ENCODE measurements at places on chromosomes 5 and 9.

- peak; percentile 66 for DNase-seq
These were observed at the start of gene TERT for GRCh38 chr5:1294835-1295649. TSS of gene TERT (minus strand) at chr5:1295068. CDS start at chr5:1294989, 79 bp downstream.

DNA sequence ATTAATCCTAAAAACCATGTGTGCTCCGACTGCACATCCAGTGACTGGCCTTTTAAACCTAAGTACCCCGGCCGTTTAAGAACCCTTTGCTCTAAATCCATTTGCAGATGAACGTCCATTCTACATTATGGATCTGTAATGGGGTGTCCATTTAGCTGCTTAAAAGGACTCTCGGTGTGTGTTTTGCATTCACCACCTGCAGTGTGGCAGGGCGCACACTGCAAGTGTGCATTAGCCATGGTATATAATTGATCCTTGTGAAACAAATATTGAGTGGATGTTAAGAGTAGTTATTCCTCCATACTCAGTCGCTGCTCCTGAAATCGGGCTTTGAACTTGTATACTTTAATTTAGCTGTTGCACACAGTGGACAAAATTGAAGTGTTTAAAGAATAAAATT lies 190.1 kb upstream of the WWC1 start:
- DNase-seq, result no peak

GRCh38 chr9:127093319-127094020 lies 29.0 kb downstream of the ANGPTL2 start:
- DNase-seq, result no peak

DNA sequence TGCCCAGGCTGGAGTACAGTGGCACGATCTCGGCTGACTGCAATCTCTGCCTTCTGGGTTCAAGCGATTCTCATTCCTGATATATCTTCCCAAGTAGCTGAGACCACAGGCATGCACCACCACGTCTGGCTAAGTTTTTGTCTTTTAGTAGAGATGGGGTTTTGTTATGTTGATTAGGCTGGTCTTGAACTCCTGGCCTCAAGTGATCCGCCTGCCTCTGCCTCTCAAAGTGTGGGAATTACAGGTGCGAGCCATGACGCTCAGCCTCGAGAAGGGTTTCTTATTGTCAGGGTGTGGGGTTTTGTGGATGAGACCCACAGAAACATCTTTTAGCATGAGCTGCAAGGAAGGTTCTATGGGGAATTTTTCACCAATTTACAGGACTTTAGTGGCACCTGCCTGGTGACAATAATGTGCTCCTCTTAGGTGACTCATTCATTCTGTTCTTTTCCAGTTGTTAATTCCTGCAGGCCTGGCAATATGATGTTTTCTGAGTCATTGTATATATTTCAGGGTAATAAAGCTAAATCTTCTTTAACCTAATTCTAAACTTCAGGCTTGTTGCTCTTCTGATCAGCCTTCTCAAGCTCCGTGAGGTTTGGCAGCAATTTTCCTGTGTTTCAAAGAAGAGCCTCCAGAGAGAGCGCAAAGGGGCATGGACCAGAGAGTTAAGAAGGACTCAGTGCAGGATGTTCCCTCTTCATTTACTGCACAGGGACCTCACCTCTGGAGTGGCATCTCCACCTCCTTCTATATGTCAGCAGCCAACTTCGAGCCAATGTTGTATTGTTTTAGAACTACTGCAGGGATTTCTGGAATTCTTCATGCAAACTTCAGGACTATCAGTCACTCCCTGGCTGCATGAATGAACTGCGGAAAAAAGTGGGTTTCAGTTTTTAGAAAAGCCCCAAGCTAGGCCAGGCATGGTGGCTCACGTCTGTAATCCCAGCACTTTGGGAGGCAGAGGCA lies 77.8 kb upstream of the ZNF618 start:
- DNase-seq, result no peak

- no peak for DNase-seq
These were observed 14.0 kb upstream of the TRIM14 start for GRCh38 chr9:98132806-98133631.

DNA sequence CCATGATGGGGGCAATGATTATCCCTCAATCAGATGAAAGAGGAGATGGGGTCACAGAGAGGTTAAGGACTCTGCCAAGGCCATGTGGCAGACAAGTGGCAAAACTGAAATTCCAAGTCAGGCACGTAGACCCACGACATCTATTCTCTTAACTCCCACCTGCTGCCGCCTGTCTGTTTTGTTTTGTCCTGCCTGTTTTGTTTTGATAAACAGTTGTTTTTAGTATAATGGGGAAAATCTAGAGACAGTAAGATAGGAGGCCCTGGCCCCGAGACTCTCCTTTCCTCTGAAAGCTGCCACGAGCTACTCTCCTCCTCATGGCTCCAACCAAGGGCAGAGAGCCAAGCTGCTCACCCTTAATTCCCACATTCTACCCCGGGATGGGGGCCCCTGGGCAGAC lies 4.9 kb downstream of the FSTL4 start:
- DNase-seq, result no peak

DNA sequence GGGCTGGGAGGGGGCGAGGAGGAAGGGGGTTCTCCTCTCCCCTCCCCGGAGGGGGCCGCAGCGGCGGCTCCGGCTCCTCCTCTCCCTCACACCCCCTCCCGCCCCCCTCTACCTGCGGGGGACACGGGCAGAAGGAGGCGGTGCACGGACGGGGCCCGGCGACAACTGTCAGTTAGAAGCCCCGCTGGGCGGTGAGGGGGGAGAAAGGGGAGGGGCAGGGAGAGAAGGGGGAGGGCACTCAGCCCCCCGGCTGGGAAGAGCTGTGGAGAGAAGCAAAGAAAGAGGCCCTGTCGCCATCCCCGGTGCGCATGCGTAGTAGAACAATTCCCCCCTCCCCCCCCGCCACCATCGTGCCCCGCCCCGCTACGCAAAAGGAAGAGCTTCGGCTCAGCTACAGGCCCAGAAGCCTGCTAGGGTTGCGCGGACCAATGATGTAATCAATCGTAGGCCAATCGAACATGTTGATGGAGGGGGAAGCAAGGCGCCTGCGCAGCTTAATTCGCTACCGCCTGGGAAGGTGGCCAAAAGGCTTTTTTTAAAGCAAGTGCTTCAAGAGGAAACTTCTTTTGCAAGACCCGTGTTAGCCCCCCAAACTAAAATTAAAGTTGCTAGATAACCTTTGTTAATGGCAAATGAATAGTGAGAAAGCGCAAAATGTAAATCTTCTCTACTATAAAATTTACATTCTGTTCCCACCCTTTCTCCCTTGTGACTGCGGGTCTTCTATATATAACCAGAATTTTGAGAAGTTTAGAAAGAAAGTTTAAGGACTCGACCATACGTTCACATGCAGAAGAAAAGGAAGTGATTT lies 7.0 kb downstream of the RANBP6 start:
- DNase-seq, result peak; percentile 88

- no peak for DNase-seq
These were observed 13.4 kb upstream of the TSLP start for GRCh38 chr5:111058064-111058463.

DNA sequence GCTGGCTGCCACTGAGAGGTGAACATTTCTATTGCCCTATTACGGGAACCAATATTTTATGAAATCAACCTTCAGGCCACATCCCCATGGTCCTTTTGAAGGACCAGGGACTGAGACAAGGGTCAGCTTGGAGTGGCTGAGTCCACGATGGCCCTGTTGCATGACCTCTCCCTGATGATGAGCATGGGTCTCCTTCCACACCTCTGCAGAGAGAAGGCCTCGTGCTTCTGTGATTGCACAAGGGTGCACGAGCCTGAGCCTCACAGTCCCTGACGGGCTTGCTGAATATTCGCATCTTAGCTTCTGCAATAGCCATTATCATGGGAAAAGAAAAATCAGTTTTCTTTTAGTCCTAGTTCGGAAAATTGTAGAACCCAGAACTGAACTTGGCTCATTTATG lies 255.0 kb upstream of the IRX2 start:
- no peak for DNase-seq

GRCh38 chr5:126520593-126520953 lies 74.4 kb downstream of the ALDH7A1 start:
- no peak for DNase-seq

DNA sequence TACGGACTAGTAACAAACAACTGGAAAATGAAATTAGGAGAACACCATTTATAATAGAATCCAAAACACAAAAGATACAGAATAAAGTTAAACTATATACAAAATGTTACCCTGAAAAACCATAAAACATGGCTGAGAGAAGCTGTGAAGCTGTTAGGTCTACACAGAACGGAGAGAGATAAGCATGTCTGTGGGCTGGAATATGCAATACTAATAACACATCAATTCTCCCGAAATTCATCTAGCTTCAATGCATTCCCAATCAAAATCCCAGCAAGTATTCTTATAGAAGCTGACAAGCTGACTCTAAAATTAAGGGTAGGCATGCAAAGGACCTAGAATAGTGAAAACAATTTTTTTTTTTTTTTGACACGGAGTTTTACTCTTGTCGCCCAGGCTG lies 32.5 kb downstream of the CAMSAP1 start:
- DNase-seq, result no peak

- DNase-seq, result no peak
These were observed 23.1 kb downstream of the SLC25A25 start for GRCh38 chr9:128091144-128091543.

- no peak for DNase-seq
These were observed 974.5 kb upstream of the CDH10 start for GRCh38 chr5:25619273-25619672.

Measured in activated T-helper 9 cell treated with anti-CD3 and anti-CD28 coated beads, Interleukin-2, amount 50 U/mL, for 16 hours (primary cell).